ENCODE measurements at places on chromosomes 3 and 15.

GRCh38 chr15:33902043-33902442, 66.3 kb upstream of the CHRM5 start:
- no peak for DNase-seq

- no peak for DNase-seq
Observed at GRCh38 chr3:43361077-43361476, 74.7 kb downstream of the SNRK start.

DNA sequence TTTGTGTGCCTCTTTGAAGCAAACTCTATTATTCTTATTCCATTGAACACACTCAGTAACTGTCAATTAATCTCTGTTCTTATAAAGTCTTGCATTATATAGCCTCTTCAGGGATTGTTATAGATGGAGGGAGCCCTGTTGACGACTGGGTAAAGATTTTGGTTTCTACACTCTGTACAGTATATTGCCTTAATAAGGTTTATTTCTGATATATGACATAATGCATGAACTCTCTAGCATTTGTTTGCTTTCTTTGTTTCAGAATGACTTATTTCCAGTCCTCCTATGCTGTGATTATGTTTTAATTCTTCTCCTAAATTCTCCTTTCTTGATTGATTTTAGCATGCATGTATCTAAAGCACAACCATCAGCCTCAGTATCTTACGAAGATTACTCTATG, 494.9 kb downstream of the DIPK2A start:
- no peak for DNase-seq

GRCh38 chr3:40996827-40997710, 202.2 kb upstream of the CTNNB1 start:
- no peak for DNase-seq

Measured in SK-N-MC (cell line).